NCI-H2029 treated with DMSO at 0.1 percent for 48 hours (cell line): ENCODE measurements at places on chromosomes 1 and 21.
A peak's percentile ranks its signal among the peaks of the same experiment; 100 is the strongest.

- no peak for DNase-seq
Observed at GRCh38 chr1:18836654-18837053, 22.8 kb downstream of the TAS1R2 start.

DNA sequence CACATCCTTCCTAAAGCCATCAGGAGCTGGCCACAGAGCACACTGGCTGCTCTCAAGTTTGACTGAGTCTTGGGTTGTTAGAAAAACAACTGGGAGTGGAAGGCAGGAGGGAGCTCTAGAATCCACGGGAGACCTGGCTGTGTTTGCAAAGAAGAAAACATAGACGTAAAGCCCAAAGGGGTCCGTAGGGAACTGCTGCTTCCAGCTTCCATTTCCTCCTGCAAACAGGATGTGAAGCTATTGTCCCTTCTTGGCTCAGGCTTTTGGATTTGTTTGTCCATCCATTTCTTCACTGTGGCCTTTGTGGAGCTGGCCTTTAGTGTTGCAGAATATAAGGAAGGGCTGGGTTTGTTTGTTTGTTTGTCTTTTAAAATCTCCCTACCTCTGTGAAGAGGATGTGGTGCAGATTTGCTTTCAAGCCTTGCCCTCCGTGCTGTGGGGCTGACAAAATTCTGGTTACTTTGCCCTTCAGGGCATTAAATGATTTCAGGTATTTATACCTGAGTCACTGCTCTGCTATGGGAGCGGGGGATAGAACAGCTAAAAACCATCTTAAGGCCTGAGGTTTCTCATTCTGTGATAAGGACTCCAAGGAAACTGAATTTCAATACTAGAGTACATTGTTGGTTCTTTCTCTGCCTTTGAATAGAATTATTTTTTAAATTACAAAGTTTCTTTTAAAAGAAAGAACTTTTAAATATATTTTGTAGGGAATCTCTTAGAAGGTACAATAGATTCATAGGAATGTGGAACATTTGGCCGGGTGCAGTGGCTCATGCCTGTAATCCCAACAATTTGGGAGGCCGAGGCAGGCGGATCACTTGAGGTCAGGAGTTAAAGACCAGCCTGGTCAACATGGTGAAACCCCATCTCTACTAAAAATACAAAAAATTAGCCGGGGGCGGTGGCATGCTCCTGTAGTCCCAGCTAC lies 74.3 kb downstream of the MPZL1 start:
- no peak for DNase-seq

DNA sequence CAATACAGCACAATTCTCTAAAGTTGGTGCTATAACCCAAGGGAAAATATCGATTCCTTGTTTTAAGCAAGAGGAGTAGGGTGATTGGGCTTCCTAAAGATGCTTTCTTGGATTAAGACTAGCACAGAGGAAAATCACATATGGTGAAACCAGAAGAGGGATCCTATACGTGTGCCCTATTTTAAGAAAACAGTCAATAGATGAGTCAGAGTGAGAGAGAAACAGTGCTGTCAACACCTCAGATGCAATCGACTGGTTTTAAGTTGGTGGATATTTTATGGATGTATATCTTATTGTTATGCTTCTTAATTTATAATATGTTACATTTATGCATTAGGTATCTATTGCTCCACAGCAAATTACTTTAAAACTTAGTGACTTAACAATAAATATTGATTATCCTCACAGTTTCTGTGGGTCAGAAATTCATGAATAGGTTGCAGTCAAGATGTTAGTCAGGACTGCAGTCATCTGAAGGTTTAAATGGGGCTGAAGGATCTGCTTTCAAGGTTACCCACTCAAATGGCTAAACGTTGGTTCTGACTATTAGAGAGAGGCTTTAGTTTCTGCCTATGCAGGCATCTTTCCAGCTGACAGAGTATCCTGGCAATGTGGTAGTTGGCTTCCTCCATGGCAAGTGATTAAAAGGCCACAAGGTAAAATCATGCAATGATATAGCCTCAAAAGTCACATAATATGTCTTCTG lies 61.6 kb upstream of the DEPDC1 start:
- no peak for DNase-seq

GRCh38 chr1:181086926-181087325 lies 1.6 kb upstream of the IER5 start:
- no peak for DNase-seq

GRCh38 chr1:84152649-84153056 lies 8.6 kb downstream of the PRKACB start:
- DNase-seq: no peak

- DNase-seq: no peak
Observed at GRCh38 chr1:220221670-220222069, 50.6 kb downstream of the RAB3GAP2 start.

- no peak for DNase-seq
Observed at GRCh38 chr1:226365831-226366231, 42.1 kb downstream of the PARP1 start.

DNA sequence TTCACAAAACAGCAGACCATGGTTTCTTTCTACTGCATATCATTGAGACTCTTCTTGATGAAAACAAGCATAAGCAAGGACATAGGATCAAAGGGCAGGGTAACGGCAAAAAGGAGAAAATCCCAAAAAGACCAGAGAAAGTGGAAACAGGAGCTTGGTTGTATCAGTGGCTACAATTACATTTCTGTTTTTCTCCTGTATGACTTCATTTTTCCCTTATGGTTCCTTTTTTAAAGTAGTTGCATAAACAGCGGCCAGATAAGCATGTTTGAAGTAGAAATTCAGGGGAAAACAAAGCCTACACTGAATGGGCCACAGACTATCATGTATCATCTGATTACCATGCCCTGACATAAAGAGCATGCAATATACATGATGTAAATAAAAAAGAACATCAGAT lies 4.6 kb downstream of the EGLN1 start:
- no peak for DNase-seq

- no peak for DNase-seq
Observed at GRCh38 chr21:45990741-45991605, 9.4 kb downstream of the COL6A1 start.

DNA sequence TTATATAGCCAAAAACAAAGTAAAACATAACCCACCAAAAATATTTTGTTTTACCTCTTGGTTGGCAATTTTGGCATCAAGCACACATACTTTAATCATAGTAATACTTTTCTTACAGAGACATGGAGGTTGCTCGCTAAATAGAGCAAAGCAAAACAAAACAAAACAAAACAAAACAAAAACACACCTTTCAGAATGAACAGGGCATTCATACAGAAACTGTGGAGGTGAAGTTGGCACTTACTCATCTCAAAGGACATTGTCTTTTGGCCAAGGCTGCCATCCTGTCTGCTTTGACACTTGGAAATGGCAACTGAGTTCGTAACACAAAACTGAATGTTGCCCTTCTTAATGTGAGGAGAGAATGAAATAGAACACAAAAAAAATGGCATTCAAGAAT lies 773.1 kb downstream of the USP25 start:
- no peak for DNase-seq

DNA sequence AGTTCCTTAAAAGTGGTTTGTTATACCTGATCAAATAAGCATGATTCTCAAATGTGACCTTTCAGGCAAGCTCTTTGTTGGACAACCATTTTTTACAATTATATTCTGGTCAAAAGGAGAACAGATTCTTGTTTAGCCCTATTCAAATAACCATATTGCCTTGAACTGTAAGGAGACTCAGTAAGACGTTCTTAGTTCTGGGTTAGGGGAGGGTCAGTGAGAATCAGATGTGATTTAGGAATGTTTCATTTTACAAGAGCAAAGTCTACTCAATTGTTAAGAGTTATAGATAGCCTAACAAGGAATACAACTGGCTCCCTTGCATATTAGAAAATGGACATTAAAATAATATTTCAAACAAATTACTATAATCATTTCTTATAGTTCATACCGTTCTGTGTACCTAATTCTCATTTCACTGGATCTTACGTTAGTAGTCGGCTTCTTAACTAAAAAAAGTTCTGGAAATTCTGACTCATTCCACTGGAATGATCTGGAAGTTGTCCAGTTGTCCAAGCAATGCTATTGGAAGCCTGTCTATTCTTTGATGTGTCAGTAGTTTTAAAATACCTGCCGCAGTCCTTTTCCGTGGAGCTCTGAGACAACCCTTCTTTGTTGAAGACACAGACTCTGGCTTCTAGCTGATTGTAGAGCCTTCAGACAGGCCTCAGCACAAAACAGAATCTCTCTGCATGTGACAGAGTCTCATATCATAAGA lies 88.8 kb downstream of the MAST2 start:
- no peak for DNase-seq

- no peak for DNase-seq
Observed at GRCh38 chr1:20885121-20885520, 98.0 kb upstream of the HP1BP3 start.

- no peak for DNase-seq
Observed at GRCh38 chr1:228081578-228082213, 812 bp upstream of the ARF1 start.

GRCh38 chr1:97017895-97018294 lies 296.3 kb downstream of the PTBP2 start:
- DNase-seq: no peak

- no peak for DNase-seq
Observed at GRCh38 chr21:41961282-41961701, 7.5 kb upstream of the C2CD2 start.

DNA sequence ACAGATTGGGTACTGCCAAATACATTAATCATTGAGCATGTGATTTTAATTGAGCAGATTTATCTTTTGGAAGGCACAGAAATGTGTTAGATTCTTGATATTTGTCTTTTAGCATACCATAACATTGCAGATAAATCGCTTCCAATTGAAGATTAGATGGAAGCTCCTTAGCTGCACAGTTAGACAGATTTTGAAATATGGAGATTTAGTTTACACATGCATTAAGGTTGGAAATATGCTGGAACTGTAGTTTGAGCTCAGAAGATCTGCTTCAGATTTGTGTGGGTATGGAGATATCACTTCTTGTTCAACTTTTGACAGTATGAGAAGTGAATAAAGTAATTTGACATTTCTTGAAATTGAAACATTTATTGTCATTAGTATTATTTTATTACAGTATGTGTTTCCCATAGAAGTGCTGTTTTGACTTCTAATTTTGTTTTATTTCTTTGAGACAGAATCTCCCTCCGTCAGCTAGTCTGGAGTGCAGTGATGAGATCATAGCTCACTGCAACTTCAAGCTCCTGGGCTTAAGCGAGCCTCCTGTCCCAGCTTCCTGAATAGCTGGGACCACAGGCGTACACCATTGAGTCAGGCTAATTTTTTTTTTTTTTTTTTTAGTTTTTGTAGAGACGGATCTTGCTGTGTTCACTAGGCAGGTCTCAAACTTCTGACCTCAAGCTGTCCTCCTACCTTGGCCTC lies 29.1 kb downstream of the THRAP3 start:
- DNase-seq: no peak

GRCh38 chr1:201537028-201537427 lies 1.9 kb upstream of the NAV1 start:
- no peak for DNase-seq

- peak; percentile 42 for DNase-seq
Observed at GRCh38 chr21:34029743-34030528, 43.4 kb upstream of the MRPS6 start.

DNA sequence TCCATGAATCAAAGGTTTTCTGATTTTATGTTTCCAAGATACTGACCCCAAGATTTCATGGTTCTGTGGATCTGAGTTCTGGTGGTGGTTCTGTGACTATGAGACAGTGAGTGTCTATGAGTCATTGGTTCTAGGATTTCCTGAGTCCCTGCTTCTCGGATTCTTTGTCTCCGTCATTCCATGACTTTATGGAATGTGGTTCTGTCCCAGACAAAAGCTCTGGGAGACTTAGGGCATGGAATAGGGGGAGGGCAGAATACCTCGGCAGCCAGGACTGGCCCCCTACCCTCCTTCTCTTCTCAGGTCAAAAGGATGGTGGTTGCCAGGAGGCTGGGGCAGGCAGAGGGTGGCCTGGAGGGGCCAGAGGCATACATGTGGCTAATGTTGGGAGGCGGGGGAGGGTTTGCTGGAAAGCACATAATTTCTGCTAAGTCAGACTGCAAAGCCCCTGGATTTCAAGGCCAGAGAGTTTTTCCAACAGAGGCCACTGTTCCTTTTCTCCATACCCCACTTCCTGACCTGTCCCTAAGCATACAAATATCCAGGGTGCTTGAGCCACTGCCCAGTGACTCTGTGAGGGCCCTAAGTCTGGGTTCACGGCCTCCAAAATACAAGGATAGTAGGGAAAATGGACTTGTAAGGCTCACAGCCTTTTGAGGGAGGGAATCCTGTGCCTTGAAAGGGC lies 17.2 kb downstream of the CDCP2 start:
- DNase-seq: no peak
